ENCODE measurements at places on chromosomes 1 and 21.

GRCh38 chr1:201456499-201457309 lies 12.3 kb downstream of the PHLDA3 start:
- no peak for DNase-seq

DNA sequence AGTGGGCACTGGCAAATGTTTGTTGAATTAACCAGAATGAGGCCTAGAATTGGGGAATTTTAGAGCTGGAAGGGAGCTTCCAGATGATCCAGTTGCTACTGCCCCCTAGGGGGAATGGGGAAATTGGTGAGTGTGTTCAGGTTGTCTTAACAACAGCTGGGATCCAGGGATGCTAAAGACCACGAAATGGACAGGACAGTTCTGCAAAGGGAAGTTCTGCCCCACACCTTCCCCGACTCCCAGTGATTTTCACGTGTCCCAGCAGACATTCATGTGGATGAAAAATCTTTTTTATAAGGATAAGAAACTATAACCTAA lies 33.9 kb downstream of the TRIM62 start:
- no peak for DNase-seq

DNA sequence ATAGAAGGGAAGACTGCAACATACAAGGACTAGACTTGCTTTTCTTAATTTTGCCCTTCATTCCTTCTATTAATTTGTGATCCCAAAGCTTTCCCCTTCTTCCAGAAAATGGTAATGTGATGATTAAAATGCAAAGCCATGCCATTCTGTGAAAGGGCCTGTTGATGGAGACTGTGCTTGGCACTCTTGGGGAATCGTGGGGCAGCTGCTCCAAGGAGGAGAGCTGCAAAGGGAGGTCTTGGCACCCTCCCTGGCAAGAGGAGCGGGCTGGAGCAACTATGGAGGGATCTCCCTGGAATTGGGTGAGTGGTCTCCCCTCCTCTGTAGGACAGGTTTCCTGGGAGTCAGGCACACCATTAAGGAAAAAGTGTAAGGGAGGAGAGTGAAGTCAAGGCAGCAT lies 16.6 kb downstream of the CACNA1S start:
- no peak for DNase-seq

- no peak for DNase-seq
These were observed 2.7 kb downstream of the KHDC4 start for GRCh38 chr1:155931332-155932038.

GRCh38 chr1:161531986-161532643 lies 7.8 kb downstream of the HSPA6 start:
- DNase-seq, result no peak

GRCh38 chr1:111906816-111907215 lies 82.7 kb downstream of the KCND3 start:
- DNase-seq, result no peak

Data from activated CD8-positive, alpha-beta memory T cell treated with anti-CD3 and anti-CD28 coated beads, Interleukin-2, amount 50 U/mL, for 4 hours (primary cell).